Foreskin melanocyte (primary cell): ENCODE measurements at places on chromosomes 3 and 15.

DNA sequence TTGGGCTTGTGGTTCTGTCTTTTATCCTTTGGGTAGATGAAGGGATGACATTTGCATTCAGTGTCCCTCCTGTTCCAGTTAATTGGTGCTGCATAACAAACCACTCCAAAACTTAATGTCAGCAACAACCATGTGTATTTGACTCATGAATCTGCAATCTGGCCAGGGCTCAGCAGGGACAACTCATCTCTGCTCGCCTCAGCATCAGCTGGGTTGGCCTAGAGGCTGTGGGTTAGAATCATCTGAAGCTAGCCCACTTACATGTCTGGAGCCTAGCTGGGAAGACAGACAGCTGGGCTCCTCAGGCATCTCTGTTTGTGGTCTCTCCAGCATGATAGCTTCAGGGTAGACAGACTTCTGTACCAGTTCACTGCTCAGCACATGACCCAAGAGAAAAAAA is 92.0 kb downstream of the TMEM108 start:
- DNase-seq = peak; percentile 52

DNA sequence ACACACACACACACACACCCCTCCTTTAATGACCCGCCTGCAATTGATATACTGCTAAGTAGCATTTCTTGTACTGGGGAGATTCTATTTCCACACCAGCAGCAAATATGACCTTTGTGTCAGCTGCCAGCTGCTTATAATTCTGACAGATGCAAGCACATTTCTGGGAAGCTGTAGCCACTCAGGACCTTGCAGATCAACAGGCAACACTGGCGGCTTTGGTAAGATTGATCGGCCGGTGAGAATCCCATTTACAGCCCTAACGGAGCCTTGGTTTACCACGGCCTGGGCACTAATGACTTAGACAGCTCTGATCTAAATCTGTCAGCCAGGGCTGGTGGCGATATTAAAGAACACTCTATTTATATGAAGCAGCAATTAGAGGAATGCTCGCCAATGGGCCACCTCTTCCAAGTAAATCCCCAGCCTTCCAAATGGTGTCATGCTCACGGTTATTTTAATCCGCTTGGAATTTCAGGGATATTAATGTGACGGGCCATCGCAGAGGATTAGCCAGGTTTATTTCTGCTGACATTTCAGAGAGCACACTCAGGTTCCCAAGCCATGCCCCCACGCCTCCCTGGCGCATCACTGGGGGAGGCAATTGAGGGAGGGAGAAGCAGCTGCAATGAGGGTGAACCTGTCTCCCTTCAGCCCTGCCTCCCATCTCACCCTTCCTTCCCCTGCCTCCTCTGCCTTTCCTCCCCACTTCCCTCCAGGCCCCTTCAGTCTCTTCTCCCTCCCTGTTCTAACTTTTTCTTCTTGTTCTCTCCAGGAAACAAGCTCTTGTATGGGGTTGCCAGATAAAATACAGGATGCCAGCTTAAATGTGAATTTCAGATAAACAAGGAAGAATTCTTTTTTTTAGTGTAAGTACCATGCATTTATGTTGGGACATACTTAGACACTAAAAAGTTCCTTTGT is 287.0 kb downstream of the TLE3 start:
- no peak for DNase-seq

DNA sequence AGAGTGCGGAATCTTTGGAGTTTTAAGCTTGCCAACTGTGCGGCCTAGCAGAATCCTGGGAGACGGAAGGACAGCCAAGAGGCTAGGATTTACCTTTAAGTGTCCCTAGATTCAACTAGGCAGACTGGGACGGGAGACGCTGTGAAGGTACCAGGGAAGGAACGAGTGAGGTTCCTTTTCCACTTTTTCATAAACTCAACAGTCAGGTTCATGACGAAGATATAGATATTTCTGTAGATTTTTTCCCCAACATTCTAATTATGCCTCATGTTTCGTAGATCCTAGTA is 564 bp upstream of the GABPB1 start:
- DNase-seq = no peak

- peak; percentile 39 for DNase-seq
Measured at GRCh38 chr3:142993958-142994442, 7.4 kb upstream of the U2SURP start.

- no peak for DNase-seq
Measured at GRCh38 chr15:90914305-90915080, 11.4 kb downstream of the MAN2A2 start.

GRCh38 chr3:50333744-50334328 is 5.8 kb upstream of the TUSC2 start:
- DNase-seq = peak; percentile 54

GRCh38 chr3:45776301-45776595 is 20.1 kb downstream of the SLC6A20 start:
- DNase-seq = no peak

DNA sequence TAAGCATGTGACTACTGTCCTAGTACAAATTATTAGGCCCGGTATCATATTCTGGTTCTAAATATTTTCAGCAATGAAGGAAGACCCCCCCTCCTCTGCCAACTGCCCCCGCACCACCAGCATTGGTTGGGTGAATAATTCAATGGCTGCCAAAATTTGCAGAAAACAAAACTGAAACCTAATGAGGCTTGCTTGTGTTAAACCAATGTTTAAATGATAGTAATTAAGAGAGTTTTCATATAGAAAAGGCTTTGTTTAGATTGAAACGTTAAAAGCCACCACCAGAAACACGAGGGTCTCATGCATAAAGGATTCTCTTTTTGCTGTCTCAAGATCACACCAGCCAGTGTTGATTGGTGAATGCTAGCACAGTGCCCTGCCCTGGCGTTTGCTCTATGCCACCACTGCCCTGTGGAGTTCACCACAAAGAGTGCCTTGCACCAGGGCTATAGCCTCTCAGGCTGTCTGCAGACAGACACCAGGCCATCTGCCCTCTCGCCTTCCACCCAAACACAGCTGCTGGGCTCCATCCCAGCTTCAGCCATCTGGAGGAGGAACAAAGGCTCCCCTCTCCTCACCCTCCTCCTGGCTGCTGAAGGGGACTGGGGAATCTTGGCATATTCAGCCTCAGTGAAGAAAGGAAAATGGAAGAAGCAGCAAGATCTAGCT is 200.3 kb upstream of the PFN2 start:
- peak; percentile 93 for DNase-seq

DNA sequence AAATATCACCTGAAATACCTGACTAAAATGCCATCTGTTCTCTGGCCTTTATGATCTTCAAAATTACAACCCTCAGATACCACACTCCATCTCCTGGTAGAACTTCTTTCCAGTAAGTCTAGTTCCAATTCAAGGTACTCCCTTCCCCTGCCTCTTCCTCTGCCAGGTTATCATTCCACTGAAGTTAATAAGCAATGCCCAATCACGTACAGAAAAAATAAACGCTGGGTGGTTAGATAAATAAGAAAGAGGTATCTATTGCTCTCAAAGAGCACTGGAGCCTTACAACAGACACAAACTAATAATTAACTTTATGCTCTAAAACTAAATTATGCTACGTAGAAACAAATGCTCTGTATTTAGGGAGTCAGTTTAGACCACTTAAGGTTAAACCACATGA is 112.5 kb downstream of the MYO9A start:
- no peak for DNase-seq

DNA sequence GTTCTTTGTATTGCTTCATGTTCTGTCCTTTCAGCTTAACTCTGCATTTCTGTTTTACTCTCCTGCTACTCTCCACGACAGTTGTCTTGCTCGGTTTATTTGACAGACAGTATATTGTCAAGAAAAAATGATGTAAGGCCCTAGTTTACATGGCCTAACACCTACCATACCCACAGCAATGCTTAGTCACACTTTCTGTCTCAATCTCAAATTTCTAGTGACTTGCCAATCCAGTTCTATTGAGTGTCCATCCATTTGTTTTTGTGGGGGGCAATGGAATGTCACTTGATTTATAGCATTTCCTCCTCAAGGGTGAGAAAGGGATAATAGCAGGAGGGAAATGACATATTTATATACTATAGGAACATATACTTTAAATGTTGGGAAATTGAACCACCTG is 676.2 kb downstream of the NAALADL2 start:
- DNase-seq = no peak

DNA sequence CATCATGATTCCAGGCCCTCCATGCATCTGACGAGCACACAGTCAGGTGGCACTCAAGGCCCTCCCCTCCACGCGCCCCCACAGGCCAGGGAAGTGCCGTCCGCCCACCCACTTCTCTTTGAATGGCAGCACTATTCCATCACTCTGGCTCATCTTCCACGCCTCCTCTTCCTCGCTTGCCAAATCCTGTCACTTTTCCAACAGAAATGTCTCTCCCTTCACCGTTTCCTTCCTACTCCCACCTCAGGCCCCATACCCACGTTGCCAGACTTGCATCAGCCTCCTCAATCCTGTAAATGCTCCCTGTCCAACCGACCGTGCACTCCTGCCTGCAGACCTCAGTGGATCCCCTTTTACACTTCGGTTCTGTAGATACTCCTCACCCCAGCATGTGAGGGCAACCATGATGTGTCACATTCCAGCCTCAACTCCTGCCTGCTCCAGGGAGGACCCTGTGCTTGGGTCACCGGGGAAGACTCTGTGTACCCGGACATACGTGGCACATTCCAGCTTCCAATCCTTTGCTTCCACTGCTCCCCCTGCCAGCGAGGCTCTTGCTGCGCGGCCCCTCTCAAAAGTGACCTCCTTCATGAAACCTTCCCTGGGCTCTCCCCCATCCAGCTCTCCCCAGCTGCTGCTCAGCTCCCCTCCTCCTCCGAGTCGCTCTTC is 29.6 kb downstream of the ADCY5 start:
- no peak for DNase-seq

- no peak for DNase-seq
Measured at GRCh38 chr15:63210151-63211091, 21.0 kb downstream of the RAB8B start.

DNA sequence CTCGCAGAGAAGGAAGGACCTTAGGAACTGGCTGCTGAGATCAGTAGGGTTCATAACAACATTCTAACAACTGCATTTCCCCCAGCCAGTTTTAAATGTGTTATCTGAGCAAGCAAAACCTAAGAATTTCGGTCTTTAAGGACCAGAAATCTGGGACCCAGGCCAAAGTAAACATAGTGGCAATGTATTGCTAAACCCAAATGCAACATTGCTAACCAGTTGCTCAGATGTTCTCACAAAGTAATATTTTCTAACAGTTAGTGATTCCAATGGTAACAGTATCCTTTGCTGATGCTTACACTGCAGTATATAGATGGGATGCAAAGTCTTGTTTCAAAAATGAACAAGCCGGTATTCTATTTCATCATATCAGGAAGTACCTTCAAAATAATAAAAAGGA is 254.3 kb downstream of the RYR3 start:
- no peak for DNase-seq

GRCh38 chr3:123694366-123695087 is 109.7 kb upstream of the HACD2 start:
- peak; percentile 39 for DNase-seq

- peak; percentile 38 for DNase-seq
Measured at GRCh38 chr15:63402498-63403253, 21.0 kb upstream of the CA12 start.

- DNase-seq = no peak
Measured at GRCh38 chr15:39616731-39617455, 36.0 kb downstream of the THBS1 start.

DNA sequence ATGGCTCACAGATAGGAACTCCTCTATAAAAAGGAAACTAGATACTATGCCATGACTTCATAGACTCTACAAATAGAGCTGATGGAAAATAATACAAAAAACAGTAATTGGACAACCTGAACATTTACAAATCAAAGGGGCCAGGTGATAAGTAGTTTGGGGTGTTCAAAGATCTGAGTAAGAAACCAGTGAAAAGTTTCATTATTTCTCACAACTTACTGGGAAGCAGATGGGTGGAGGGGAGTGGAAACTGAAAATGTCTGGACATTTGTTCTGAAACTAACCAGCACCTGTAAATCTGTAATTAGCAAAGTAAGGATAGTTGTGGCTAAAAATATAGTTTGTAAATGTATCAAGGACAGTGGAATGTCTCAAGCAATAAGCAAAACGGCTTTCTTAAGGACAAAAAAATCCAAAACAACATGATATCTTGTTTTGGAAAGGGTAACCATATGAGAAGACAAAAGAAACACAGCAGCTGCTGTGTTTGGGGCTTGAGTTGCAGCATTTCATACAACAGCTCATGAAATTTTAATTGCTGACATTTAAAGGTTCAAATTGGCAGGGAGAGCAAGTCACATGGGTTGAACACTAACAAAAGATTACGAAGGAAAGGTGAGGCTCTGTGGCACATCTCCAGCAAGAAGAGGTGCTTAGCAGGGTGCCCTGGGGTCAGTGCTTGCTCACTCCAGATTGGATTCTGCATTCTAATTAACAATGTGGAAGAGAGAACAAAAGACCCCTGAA is 26.8 kb upstream of the THBS1 start:
- no peak for DNase-seq

DNA sequence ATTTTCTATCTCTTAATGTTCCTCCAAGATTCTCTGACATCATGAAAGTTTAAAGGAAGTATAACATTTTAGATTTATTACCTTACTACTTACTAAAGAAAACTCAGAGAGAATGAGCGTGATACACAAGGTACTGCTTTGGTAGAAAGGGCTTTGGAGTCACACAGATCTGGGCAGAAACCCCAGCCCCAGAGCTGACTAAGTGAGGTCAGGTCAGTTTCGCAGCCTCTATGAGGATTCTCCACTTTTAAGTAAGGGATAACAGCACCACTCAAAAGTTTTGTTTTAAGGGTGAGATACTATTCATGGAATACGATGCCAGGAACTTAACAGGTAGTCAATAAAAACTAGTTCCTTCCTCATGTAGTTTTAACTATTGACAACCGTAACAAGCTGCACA is 76.1 kb downstream of the CLDN11 start:
- DNase-seq = no peak

DNA sequence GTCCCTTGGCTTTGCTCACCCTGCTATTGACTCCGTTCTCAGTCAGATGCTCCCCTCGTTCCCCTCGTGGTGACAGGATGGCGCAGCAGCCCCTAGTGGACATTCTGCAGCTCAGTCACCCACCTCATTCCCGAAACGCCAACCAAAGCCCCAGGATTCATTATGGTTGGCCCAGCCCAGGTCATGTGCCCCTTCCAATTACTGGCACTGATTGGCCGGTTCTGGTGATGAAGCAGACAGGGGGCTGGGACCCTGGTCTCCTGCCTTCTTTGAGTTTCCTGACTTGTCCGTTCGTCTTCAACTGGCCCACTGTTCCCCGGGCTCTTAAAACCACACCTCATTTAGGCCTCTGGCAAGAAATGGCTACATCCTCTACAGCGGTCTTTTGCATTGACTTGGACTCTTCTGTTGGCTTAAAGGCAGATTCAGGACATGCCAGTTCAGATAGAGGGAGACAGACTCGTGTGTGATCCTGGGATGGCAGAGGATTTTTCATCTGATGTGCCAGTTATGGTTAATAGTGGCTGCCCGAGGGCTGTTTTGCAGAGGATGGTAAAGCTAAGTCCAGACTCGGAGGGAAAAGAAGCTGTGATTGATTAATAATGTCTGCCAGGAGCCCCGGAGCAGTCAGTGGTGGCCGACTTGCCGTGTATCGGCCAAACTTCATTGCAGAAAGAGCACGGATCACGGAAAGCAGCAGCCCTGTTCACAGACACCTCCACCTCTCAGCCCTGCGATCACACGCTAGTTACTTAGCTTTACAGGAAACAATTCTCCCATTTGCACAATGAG is 37.8 kb downstream of the LSM3 start:
- peak; percentile 92 for DNase-seq

GRCh38 chr3:101828276-101828675 is 21.0 kb upstream of the NFKBIZ start:
- no peak for DNase-seq
